ENCODE measurements at places on chromosomes 13 and 19.

DNA sequence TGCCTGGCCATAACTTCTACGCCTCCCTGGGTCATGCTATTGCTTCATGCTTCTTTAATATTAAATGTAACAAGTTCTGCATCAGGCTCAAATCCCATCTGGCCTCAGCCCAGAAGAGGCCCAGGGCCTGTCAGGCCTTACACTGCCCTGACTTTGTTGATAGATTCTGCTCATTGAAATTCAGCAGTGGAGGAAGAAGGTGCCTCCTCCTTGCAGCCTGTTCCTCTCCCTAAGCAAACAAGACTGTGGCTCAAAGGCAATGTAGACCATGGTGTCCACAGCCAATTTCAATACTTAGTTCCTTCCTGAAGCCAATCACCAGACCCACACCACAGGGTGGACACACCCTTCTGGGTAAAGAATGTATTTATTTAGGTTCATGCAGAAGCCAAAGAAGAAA, 59.4 kb downstream of the LACC1 start:
- DNase-seq, result no peak

GRCh38 chr19:49637821-49638738, 1.9 kb downstream of the RRAS start:
- no peak for DNase-seq

DNA sequence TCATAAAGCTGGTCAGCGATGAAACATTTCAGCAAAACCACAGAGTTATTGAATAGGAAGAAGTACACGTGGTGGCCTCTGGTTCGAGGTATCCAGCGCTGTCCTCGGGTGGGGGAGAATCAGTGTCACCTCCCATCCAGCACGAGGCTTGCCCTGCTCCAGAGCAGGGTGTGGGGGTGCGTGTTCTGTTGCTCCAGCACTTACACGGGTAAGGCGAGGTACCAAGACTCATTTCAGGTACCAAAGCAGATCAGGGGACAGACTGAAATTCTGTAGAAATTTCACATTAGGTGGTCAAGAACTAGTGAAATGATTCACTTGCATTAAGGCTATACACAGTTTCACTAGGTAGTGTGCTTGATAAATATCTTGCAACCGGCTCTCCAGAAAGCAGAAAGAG, 164.2 kb upstream of the SOX1 start:
- no peak for DNase-seq

DNA sequence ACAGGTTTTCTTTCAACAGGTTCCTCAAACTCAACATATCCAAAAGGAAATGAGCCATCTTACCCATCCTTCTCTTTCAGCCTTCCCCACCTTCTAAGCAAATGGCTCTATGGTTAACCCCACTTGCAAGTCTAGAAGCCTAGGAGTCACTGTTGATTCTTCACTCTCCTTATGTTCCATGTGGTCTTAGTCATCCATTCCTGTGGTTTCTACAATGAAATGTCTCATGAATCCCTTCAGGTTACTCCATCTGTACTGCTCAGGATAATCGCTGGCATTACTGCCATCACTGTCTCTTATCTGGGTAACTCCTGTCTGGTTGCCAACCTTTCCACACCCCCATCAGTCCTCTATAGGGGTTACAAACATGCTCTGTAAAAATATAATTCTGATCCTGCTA, 381.3 kb downstream of the ENOX1 start:
- DNase-seq, result no peak

GRCh38 chr13:95874286-95874685, 178.9 kb downstream of the UGGT2 start:
- no peak for DNase-seq

DNA sequence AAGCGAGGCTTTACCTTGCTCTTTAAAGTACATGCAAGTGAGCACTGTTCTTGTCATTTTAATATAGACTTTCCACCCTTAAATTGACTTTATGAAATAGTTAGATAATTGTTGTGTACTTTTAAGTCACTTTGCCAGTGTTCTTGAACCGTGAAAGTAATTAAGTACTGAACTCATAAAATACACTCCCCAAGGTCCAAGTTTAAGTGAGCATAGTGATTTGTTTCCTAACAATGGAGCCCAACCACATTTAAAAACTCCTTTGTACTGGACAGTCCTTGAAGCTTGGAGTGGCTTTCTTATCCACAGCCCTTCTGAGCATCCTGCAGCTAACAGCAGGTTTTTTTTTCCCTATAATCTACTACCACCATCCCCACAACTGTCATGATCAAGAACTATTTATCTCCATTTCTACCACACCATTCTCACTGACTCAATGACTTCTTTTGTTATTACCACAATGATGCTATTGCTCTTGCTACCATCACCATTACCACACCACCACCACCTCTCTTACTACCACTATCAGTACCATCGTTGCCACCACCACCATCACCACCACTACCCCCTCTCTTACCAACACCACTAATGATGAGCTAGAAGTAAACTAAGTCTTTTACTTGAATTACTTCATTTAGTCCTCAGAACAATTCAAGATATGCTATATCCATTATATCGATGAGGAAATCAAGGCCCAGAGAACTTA, 452.6 kb downstream of the DIAPH3 start:
- DNase-seq, result no peak

DNA sequence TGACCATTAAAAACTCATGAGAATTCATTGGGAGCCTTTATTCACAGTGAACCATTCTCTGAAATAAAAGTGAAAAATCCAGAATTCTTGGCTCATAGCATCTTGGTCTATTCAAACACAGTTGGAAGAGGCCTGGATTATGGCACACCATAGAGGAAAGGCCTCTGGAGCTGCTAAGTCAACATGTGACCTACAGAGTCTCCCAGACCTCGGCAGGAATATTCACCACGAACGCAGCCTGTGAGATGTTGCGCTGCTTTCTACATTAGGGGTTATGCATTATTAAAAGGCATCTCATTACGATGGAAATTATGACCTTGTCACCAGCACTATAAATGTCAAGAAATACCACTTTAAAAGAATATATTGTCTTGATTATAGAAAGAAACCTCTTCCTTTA, 132.6 kb downstream of the EFNB2 start:
- no peak for DNase-seq

DNA sequence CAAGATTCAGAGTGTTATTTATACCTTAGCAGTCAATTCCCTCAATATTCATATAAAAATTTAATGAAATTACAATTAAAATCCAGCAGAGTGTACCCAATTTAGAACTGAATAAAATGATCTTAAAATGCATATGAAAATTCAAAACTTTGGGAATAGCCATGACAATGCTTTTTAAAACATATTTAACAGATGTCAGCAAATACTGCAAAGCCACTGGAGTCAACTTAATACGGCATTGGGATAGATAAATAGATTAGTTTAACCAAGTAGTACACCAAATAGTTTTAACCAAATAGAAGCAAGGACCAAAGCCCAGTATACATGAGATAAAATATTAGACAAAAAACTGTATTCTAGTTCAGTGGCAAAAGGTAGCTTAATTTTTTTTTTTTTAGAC, 79.8 kb downstream of the TNFSF13B start:
- DNase-seq, result no peak

DNA sequence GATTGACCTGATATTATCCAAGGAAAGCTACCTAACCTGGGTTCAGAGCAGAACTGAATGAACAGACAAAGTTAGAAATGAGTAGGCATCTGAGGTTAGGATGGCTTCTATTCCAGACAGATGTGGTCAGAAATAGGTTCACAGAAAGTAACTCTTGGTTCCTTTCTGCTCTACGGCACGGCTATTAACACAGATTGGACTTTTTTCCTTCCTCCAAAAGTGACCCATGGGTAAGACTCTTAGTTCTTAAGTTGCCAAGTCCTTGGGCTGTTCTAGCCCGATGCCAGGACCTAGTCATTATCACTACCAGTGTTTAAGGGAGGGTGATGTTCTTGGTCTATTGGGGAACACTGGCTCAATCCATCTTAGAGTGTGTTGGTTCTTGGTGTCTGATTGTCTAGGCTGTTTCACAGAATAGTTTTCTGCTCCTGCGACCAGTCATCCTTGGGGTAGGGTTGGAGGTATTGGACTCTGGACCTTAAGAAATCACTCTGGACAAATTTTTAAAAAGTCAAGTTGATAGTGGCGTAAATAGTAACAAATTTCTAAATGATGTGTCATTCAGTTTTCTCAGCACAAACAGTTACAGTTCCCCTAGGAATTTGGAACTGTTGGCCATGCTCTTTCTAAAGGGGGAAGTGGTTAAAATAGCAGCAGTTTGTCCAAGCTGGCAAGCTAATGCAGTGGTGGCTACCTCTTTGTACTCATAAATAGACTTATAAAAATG, 60.1 kb upstream of the MYCBP2 start:
- no peak for DNase-seq

DNA sequence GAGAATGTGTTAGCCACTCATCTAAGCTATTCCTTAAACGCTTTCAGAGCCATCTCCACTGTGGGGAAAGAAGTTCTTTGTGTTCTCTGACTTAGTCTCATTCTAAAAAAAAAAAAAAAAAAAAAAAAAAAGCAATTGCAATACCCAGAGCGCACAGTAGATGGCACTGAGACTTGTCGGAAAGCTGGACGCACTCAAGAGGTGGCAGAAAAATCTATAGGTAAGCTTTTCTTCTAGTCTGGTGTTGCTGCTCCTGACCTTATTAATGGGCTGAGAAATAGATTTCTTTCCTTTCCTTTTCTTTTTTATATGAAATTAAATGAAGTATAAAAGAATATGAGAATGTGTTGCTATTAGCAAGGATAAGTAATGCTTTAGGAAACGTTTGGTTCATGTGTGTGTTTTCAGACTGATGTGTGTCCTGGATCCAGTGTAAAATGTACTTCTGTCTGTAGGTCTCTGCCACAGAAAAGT, 4.7 kb upstream of the GJB2 start:
- DNase-seq, result no peak

- no peak for DNase-seq
These were observed 48.0 kb downstream of the FRY start for GRCh38 chr13:32079587-32079986.

- DNase-seq, result no peak
These were observed 38.6 kb upstream of the FBXL3 start for GRCh38 chr13:77065461-77066147.

DNA sequence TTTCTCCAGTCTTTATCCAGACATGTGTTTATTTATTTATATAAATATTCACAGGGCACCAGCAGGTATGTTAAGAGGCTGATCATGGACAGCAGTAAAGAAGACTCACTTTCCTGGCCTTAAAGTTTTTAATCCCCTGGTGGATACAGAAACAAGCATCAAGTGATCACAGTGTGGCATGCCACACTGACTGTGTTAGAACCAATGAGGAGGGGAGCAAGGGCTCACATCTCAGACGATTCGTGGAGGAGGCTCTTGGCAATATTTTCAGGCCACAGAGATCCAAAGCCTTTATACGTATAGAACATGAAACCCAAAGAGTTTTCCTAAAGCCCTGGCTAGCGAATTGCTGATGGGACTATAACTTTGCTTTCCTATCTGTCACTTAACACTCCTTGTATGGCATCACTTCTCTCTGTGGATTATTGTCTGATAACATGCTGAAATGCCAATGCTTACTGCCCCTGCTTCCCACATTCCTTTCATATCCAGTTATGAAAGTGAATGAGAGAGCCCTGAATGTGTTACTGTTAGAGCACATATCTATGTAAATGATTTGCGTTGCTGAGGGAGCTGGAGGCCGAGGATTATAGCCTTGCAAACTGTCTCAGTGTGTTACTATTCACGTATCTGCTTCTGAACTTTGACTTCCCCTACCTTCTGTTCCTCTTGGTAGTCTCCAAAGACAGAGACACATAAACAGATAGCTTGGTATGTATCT, 37.6 kb downstream of the POLR1D start:
- no peak for DNase-seq

Data from natural killer cell (primary cell).